IMR-90 (cell line): ENCODE measurements at places on chromosomes 11 and 22.
A peak's percentile ranks its signal among the peaks of the same experiment; 100 is the strongest.

DNA sequence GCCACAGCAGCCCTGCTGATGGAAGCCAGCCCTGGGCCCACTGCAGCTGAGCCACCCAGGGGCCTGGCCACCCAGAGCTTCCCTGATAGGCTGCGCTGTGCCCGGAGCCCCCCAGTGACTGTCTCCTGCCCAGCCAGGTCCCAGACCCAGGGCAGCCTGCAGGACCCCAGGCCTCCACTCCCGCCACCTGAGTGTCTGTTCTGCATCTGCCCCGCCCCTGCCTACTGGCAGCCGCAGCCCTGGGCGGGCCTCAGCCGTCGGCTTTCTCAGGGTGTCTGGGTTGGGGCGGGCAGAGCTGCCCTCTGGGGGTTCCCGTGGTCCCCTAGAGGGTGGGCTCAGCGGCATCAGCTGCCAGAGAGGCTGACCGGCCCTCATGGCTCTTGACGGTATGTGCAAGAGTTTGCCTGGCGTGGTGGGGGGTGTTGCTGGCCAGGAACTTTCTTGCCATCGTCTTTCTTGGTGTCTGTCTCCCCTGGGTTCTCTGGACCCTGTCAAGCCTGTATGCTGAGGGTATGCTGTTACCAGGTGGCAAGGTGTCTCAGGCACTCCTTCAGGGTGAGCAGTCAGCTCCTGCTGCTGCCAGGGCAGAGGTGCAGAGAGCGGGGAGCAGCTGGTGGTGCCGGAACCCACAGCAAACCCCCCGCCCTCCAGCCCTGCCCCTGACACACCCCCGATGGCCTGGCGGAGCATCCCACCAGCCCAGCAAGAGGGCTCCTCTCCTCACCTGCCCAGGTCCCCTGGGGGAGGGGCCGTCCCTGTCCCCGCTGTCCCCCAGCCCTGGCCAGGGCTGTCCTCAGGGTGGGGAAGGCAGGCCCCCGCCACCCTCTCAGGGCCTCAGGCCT lies 12.2 kb upstream of the PIM3 start:
- no peaks in the 10 kb centered on the region for H3K36me3 ChIP-seq
- DNase-seq, result no peak
- peaks cover 27% of the 10 kb centered on the region for H3K4me1 ChIP-seq
- no peak overlapping the region for H3K4me3 ChIP-seq
- no peak overlapping the region for H3K27ac ChIP-seq

GRCh38 chr11:44333271-44334218 lies 23.6 kb upstream of the ALX4 start:
- no peak overlapping the region for H3K4me3 ChIP-seq
- H3K27ac ChIP-seq, result no peak overlapping the region
- H3K27me3 ChIP-seq, result peaks cover 72% of the 10 kb centered on the region
- no peaks in the 10 kb centered on the region for H3K4me1 ChIP-seq

GRCh38 chr11:107583629-107584195 lies 7.2 kb upstream of the ELMOD1 start:
- H3K27ac ChIP-seq, result no peak overlapping the region
- DNase-seq, result peak; percentile 35
- H3K27me3 ChIP-seq, result no peaks in the 10 kb centered on the region
- H3K36me3 ChIP-seq, result no peaks in the 10 kb centered on the region
- peaks cover 3% of the 10 kb centered on the region; the same call in 1 of the 2 replicates for H3K4me1 ChIP-seq

- no peaks in the 10 kb centered on the region for H3K4me1 ChIP-seq
- no peaks in the 10 kb centered on the region for H3K36me3 ChIP-seq
- no peak for DNase-seq
- H3K27ac ChIP-seq, result no peak within 1 kb of the TSS
Measured at GRCh38 chr11:17719028-17719937, at the start of gene MYOD1. TSS of gene MYOD1 (plus strand) at chr11:17719571. CDS start at chr11:17719783, 212 bp downstream.

DNA sequence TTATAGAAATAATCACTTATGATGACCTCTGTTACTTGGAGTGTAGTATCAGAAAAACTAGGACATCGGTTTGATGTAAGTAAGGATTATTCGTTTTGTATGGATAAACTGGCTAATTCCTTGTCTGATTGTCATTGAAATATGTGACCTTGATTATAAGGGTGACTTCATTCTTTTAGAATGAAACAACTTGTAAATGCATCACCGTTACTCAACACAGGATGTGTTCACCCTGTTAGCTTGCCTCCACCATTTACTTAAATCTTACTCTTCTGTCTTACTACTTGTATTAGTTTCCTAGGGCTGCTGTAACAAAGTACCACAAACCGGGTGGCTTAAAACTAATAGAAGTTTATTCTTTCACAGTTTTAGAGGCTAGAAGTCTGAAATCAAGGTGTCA lies 7.9 kb downstream of the SFI1 start:
- H3K27ac ChIP-seq, result no peak overlapping the region
- DNase-seq, result peak; percentile 65
- no peak overlapping the region for H3K4me3 ChIP-seq
